Colonic mucosa (tissue), 4 donors: ENCODE measurements at places on chromosomes 6 and 20. TPM values are rescaled to one million over a fixed set of nuclear protein-coding genes. Genes with fewer than 3 reads are reported as not detected.

Gene GGT7
- total RNA-seq, result 10.1 TPM

Gene MCCD1
- total RNA-seq, result not detected

Gene MCHR2
- not detected for total RNA-seq

Gene UQCC2
- total RNA-seq, result 45.0 TPM

Gene STXBP5
- 45.8 TPM for total RNA-seq

Gene LRRC73
- 0.77 TPM for total RNA-seq

Gene PRSS35
- 0.11 TPM for total RNA-seq

Gene PRR18
- not detected for total RNA-seq

- no peaks in the 10 kb centered on the region for H3K27me3 ChIP-seq
- H3K4me1 ChIP-seq, result no peaks in the 10 kb centered on the region
- H3K4me3 ChIP-seq, result no peak overlapping the region
Measured at GRCh38 chr6:41332241-41332640, 3.2 kb upstream of the NCR2 start.

DNA sequence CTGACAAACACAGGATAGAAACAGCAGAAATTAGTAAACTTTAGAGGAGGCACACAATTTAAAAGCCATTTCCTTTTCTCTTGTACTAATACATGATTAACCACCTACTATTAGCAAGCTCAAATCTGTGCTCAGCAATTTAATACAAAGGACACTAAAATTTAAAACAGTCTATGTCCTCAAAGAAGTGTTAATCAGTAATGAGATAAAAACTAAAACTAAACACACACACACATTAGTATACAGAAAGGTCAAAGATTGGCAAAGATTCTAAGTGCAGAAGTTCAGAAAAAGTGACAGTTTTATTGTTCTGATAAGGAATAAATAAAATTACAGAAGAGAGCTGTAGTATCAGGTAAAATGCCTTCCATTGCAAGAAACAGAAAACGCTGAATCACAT, 73.9 kb upstream of the RUNX2 start:
- H3K36me3 ChIP-seq, result no peaks in the 10 kb centered on the region
- DNase-seq, result no peak
- H3K4me1 ChIP-seq, result no peaks in the 10 kb centered on the region
- no peak overlapping the region for H3K4me3 ChIP-seq
- H3K27me3 ChIP-seq, result no peaks in the 10 kb centered on the region
- no peak overlapping the region for H3K27ac ChIP-seq

- DNase-seq, result no peak
- H3K36me3 ChIP-seq, result no peaks in the 10 kb centered on the region
- H3K4me1 ChIP-seq, result no peaks in the 10 kb centered on the region
- no peak overlapping the region for H3K27ac ChIP-seq
- no peaks in the 10 kb centered on the region for H3K27me3 ChIP-seq
- no peak overlapping the region for H3K4me3 ChIP-seq
Measured at GRCh38 chr6:121338366-121338765, 4.1 kb upstream of the TBC1D32 start.

GRCh38 chr6:160678230-160678629, 14.2 kb upstream of the LPA start:
- no peaks in the 10 kb centered on the region for H3K4me1 ChIP-seq
- H3K4me3 ChIP-seq, result no peak overlapping the region
- no peak for DNase-seq
- H3K36me3 ChIP-seq, result no peaks in the 10 kb centered on the region
- no peaks in the 10 kb centered on the region for H3K27me3 ChIP-seq

DNA sequence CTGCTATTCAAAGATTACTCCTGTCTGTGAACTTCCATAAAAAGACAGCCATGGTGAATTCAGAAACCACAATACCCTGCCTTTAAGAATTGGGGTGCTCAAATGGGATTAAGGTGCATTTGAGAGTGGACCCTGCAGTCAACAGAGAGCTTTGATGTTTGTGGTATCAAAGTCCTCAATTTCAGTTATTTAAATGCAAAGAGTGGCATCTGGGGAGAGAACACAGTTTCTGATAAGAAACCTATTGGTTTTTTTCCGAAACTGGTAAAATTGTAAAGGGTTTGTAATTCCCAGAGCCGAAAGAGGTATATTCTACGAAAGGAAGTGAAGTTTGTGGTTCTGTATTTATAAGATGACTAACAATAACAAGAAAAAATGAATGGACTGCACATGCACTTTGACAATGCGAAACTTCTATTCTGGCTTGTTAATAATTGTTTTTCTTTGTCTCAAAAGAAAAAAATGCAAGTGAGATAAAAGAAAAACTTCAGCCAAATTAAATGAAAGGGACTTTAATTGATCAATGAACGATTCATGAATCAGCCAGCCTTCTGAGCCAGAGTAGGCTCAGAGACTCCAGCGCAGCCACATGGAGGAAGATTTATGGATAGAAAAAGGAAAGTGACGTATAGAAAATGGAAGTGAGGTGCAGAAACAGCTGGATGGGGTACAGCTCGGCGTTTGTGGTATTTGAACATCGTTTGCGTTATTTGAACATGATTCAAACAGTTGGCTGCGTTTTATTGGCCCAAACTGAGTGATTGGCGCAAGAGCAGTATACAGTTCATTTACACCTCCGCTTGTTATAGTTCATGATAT, 70.5 kb upstream of the DUSP22 start:
- no peak overlapping the region for H3K27ac ChIP-seq
- no peaks in the 10 kb centered on the region for H3K4me1 ChIP-seq
- H3K36me3 ChIP-seq, result no peaks in the 10 kb centered on the region

DNA sequence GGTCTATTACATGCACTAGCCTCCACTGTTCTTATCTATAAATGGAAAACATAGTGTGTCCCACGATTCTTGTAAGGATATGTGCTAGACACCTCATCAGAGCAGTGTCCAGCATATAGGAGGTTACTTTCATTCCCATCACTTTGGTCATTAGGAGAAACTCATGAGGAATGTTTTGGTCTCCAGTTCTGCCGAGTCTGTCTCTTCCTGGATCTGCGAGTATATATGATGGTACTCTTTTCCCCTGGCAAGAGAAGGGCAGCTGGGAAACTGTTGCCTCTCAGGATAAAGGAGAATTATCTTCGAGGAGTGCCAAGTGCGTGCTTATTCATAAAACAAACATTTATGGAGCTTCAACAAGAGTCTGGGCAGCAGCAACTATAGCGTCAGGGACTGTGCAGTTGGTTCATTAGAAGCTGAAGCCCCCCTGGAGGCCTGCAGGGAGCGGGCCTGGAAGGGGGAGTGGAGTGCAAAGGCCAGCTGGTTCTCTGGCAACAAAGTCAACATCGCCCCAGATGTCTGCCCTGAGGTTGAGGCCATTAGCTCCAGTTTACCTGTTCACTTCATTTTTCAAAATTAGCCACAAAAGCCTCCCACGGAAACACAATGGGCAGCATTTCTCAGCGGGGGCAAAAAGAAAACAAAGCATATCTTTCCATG, 811.9 kb downstream of the MAFB start:
- H3K27ac ChIP-seq, result no peak overlapping the region
- no peaks in the 10 kb centered on the region for H3K4me1 ChIP-seq
- DNase-seq, result no peak
- no peak overlapping the region for H3K4me3 ChIP-seq

- H3K4me1 ChIP-seq, result no peaks in the 10 kb centered on the region
- H3K27ac ChIP-seq, result no peak overlapping the region
- no peak for DNase-seq
- peaks cover 17% of the 10 kb centered on the region for H3K27me3 ChIP-seq
- no peak overlapping the region for H3K4me3 ChIP-seq
Measured at GRCh38 chr6:149978610-149979009, 14.9 kb downstream of the ULBP1 start.

- no peak for DNase-seq
- H3K4me3 ChIP-seq, result no peak overlapping the region
- no peaks in the 10 kb centered on the region for H3K27me3 ChIP-seq
- H3K4me1 ChIP-seq, result no peaks in the 10 kb centered on the region
- H3K36me3 ChIP-seq, result no peaks in the 10 kb centered on the region
- no peak overlapping the region for H3K27ac ChIP-seq
Measured at GRCh38 chr6:17388365-17388764, 5.0 kb upstream of the CAP2 start.

DNA sequence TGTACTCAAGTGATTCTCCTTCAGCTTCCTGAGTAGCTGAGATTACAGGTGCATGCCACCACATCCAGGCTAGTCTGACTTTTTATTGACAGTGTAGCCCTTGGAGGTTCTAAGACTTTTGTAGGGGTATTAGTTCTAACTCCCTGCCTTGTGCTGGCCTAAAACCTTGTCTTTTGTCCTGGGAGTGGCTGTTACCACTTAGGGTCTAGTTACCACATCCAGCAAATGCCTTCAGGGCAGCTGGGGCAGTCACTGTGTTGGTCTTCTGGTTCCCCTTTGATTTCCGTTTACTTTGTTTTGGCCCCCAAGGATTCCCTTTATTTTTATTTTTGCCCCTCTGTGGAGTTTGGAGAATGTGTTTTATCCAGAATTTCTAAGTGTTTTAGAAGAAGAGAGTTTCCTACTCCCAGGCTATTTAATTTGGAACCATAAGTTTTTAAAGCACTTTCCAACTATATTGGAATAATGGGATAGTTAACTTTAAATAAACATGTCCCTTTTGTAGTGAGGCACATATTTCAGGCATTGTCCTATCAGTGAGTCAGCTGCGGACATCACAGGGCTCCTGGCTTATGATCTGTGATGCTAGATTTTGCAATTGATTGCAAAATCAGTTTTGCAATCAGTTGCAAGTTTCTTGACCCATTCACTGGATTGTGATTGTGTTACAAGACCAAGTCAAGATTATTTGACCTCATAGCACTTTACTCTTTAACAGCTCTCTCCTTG, 25.0 kb downstream of the IL22RA2 start:
- H3K4me3 ChIP-seq, result no peak overlapping the region
- no peak for DNase-seq
- H3K4me1 ChIP-seq, result no peaks in the 10 kb centered on the region

- H3K27ac ChIP-seq, result no peak overlapping the region
- H3K4me1 ChIP-seq, result no peaks in the 10 kb centered on the region
- no peaks in the 10 kb centered on the region for H3K36me3 ChIP-seq
- DNase-seq, result no peak
Measured at GRCh38 chr6:117503211-117503610, 20.7 kb downstream of the DCBLD1 start.

DNA sequence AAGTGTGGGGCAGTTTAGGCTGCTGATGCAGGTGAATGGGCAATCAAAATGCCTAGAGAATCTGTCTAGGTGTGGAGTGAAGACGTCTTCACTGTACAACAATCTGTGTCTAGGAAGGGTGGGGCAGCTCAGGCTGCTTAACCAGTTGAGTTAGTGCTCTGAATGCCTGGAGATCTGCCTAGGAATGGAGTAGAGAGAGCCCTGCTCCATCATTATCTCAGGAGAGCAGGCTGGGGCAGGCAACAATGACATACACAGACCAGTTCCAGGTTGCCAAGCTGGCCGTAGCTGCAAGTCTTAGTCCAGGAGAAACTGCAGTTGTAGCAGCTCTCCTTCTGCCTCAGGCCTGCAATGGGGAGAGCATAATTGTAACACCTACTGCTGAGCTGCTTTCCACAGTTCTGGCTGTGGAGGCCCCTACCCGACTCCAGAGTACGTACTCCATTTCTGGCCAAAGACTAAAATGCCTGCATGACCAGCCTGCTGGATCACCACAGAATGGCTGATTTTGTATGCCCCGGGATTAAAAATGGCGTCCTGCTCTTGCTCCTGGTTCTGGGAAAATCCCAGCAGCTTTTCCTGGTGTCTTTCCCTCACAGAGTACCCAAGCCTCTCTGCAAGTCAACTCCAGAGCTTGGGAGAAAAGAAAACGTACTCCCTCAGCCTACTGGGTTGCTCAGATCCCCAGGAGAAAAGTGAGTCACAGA, 545.4 kb downstream of the ADGRB3 start:
- H3K27ac ChIP-seq, result no peak overlapping the region
- H3K4me3 ChIP-seq, result no peak overlapping the region
- no peaks in the 10 kb centered on the region for H3K36me3 ChIP-seq
- DNase-seq, result no peak
- H3K4me1 ChIP-seq, result no peaks in the 10 kb centered on the region

- DNase-seq, result no peak
- no peak overlapping the region for H3K4me3 ChIP-seq
- no peak overlapping the region for H3K27ac ChIP-seq
- no peaks in the 10 kb centered on the region for H3K36me3 ChIP-seq
Measured at GRCh38 chr20:45997187-45997586, 11.5 kb upstream of the MMP9 start.

DNA sequence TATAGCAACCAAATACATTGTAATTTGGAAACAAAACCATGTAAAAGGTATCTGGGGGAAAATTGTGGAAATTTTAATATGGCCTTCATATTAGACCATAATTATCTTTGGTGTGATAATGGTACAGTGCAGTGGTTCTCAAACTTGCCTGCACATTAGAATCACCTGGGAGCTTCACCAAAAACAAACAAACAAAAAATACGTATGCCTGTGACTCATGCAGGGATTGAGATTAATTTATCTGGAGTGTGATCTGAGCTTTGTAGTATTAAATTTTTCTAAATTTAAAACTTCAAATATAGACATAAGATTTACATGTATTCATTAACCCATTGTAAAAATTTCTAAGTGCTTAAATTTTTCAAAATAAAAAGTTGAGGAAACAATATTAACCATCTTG, 31.5 kb downstream of the ARHGAP18 start:
- no peak overlapping the region for H3K4me3 ChIP-seq
- H3K4me1 ChIP-seq, result no peaks in the 10 kb centered on the region
- H3K27ac ChIP-seq, result no peak overlapping the region
- no peak for DNase-seq
- H3K36me3 ChIP-seq, result no peaks in the 10 kb centered on the region

DNA sequence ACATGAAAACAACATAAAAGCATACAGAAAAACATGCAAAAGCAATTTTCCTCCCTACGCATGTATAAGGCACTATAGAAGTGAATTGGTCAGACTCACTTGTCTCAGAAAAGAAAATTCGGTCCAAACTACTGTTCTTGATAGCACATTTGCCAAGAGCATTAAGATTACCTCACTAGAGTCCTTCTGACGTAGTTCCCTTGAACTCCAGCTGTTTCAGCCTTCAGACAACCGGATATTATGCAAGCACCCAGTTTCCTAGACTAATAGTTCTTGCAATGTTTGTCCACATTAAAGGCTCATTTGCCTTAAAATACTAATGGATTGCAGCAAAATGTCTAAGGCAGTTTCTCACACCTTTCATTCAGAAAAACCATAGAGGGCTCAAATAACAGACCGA, 2.5 kb upstream of the CASS4 start:
- no peaks in the 10 kb centered on the region for H3K4me1 ChIP-seq
- H3K36me3 ChIP-seq, result no peaks in the 10 kb centered on the region
- no peak for DNase-seq
- H3K27me3 ChIP-seq, result no peaks in the 10 kb centered on the region
- no peak overlapping the region for H3K4me3 ChIP-seq

DNA sequence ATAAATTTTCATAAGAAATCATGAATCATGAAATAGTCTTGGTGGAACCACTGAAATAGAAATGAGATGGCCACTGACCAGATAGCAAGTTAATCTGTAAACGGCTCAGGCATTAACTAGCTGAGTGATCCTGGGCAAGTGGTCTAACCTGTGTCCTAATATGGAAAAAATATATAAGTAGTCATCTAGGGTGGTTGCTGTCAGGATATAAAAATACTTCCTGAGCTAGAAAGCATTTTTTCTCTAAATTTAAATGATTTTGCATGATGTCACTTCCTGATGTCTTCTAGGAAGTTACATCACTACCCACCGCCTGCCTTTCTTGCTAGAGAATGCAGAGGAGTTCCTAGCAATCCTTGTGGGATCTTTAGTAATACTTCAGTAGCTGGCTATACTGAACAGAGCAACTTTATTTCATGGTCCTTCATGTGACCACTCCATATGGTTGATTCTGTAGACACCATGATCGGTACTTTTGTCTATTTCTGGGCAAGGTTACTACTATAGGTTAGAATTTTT, 228.1 kb upstream of the CEP162 start:
- H3K27ac ChIP-seq, result no peak overlapping the region
- no peaks in the 10 kb centered on the region for H3K4me1 ChIP-seq
- H3K4me3 ChIP-seq, result no peak overlapping the region
- no peak for DNase-seq
- no peaks in the 10 kb centered on the region for H3K36me3 ChIP-seq
- H3K27me3 ChIP-seq, result no peaks in the 10 kb centered on the region
